ENCODE measurements at places on chromosomes 2 and 18.

GRCh38 chr18:3924455-3924854 lies 474.5 kb downstream of the TGIF1 start:
- no peak for DNase-seq

DNA sequence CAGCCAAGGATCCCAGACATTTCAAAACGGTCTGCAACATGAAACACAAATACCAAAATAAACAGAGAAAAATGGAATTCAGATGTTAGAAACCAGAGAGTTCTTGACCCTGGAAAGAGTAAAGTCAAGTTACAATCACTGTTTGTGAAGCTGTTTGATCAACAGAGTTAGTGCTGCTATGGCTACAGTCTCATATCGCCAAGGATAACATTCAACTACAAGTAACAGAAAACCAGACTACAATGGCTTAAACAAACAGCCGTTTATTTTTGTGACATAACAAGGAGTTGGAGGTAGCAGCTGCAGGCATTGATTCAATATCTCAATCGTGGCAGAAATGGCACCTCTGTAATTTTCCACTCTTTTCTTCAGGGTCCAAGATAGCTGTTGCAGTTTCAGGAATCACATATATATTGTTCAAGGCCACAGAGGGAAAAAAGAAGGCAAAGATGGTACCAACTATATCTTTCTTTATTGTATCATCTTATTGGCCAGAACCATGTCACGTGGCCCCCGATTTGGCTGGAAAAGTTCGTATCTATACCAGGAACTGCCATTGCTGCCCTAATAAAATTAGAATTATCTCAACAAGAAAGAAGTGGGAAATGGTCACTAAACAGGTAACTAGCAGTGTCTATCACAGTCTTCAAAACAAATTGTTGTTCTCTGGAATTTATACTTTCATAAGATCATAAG lies 17.7 kb upstream of the HNRNPLL start:
- no peak for DNase-seq

GRCh38 chr2:68834737-68835376 lies 36.3 kb downstream of the BMP10 start:
- DNase-seq, result no peak

GRCh38 chr2:163768881-163769695 lies 33.3 kb upstream of the FIGN start:
- no peak for DNase-seq

DNA sequence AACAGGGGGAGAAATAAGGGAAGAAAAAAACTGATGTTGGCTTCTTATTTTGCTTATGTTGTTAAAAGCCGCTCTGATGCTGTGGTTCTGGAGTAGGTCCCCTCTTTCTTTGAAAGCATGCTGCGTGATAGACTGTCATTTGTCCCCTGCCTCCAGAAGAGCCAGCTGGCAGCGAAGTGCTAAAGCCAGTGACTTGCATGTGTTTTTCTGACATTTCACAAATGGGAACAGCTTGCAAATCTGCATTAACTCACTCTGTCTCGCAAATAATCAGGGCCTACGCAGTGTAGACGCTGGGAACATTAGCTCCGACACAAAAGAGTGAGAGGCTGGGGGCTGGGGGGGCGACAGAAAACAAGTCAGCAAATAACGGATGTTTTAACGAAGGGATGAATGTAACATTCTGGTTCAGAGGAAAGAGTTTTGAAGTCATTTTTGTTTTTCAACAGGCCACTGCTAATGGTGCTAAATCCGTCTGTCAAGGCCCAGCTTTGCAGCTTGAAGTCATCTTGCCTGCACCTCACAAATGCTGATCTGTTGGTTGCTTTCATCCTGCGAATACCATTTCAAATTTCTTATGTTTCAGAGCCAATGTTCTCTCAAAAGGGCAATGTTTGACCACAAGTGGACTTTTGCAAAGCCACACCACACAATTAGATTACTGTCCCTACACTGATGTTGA lies 68.8 kb upstream of the PIK3C3 start:
- no peak for DNase-seq

- DNase-seq, result no peak
Observed at GRCh38 chr18:62453864-62454263, 69.0 kb upstream of the ZCCHC2 start.

DNA sequence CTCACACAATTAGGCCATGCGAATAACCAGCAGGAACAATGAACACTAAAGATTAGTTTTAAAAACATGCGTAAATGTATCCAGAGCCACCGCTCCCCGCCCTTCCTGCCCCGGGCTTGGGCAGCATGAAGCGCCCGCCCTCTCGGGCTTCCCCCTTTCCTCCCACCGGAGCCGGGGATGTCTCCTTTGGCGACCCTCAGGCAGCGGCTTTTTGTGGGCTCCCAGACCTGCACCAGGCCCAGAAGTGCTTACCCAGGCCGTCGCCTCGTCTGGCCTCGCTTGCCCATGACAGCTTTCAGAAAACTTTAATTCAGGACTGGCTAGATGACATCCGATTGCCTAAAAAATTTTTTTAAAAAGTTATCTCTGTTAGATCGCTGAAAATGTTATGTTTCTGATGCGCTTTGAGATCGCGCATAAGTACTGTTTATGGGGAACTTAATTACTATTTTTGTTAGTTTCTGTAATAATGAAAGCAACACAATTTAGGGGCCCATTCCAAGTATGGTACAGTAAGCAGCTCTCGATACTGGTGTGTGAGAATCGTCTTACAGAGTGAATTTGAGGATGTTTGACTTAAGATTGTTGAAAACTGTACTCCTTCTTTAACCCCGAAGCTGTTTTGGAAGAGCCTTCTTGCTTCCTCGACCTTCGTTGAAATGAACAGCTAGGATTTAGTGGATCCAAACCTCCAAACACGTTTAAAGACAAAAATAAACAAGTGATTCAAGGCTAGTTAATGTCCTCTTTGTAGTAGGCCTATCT lies 1.1 kb downstream of the MAP3K20 start:
- DNase-seq, result no peak

- DNase-seq, result no peak
Observed at GRCh38 chr2:100039291-100039980, 103.0 kb downstream of the AFF3 start.

- DNase-seq, result no peak
Observed at GRCh38 chr2:101305035-101305434, 3.5 kb downstream of the RNF149 start.

DNA sequence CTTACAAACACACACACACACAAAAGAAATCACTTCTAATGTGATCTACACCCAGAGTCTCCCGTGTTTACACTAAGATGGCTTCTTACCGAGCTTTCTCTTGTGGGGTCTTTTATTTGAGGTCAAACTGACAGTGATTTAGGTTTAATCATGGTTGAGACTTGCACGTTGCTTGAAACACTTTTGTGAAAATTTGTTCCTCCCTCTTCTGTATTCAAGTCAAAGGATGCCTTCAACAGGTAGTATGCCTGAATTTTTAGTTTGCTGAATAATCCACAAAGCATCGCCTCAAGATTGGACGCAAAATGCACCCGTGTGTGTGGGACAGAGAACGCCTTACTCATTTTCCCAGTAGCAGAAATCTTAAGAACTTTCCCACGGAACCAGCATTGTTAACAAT lies 4.0 kb upstream of the ZNF516 start:
- DNase-seq, result no peak

DNA sequence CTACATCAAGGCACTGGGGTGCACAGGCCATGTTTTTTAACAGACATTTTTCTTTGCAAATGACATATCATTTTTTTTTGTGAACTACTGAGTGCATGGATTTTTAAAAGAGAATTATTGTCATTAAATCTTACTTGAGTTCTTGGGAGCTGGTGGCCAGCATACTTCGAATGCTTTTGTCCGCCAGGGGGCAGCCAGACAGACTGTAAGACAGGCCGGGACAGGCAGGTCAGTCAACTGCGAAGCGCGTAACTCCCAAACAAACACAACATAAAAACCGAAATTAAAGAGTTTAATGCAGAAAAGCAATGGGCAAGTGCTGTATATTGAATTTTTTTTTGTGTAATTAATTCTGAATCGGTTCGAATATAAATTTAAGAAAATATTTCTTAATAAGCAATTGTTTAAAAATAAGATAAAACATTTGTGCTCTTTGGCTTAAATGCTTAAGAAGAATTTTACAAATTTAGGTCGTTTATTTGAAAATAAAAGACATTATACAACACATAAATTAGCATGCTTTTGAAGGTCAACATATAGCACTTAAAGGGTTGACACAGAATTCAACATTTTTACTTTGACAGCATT lies 142.2 kb upstream of the PXDN start:
- no peak for DNase-seq

GRCh38 chr2:216181351-216181750 lies 72.2 kb downstream of the XRCC5 start:
- no peak for DNase-seq

DNA sequence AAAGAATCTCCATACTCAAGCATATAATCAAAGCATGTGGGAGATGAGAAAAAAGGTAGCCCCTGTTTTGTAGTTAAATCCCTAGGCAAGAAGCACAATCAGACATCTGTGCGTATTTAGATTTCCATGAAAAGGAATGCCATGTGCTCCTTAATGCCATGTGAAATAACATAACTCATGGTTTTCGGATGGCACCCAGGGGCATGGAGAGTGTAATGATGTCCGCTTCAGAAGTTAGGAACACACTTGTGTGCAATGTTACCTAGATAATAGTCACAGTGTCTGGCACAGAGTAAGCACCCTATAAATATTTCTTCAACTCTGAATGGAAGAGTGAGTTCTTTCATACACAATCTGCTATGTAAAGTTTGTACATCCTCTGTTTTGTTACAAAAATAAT lies 197.0 kb downstream of the NCKAP5 start:
- DNase-seq, result no peak

DNA sequence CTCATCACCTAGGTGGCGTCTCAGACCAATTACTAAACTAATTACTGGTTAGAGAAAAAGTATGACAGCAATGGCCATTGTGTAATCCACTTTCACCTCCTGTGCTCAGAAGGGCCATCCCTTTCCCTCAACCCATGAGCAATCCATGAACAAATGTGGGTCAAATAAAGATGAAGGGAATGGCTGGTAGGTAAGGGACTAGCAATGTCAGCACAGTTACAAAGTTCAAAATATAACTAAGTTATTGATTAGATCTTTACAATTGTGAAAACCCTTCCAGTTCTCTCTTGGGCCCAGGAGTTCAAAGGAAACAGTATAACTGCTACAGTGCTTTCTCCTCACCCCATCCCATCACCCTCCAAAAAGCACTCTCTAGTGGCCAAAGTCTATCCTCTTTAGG lies 98.3 kb downstream of the DTNA start:
- no peak for DNase-seq

GRCh38 chr2:224576088-224576715 lies 9.0 kb downstream of the CUL3 start:
- DNase-seq, result no peak

- DNase-seq, result no peak
Observed at GRCh38 chr2:48316753-48317750, 212.9 kb upstream of the STON1 start.

Measured in stimulated activated CD4-positive, alpha-beta T cell treated with anti-CD3 and anti-CD28 coated beads, Interleukin-1b, Interleukin-23, amount 100 ng/mL, for 1 hour (primary cell).